ENCODE measurements at places on chromosomes 3 and 15.

- no peak for DNase-seq
These were observed 357.6 kb upstream of the CFAP20DC start for GRCh38 chr3:59407425-59407824.

DNA sequence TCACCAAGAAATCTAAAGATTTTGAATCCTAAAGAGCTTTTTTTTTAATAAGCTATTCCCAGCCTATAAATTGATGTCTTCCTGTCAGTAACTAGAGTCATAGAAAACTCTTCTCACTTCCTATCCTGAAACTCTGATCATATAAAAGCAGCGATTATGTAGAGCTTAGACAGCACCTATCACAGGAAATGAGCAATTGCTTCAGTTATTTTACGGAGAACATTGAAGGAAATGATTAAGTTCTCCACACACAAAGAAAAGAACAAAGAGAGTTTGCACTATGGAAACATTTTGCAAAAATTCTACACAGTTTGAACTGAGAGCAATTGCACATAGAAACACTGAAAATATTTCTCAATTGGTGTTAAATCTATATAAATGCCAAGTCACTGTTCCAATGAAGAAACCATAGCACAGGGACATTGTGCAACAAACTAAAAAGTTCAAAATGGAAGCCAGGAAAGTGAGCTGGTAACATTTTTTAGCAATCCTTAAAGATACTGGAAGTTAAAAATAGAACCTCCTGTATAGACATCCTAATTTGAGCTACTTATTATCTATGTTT lies 291.5 kb upstream of the ARHGEF26 start:
- DNase-seq = no peak

GRCh38 chr3:127772827-127773751 lies 49.2 kb downstream of the MGLL start:
- DNase-seq = no peak

GRCh38 chr3:171187706-171188290 lies 161.3 kb upstream of the SLC2A2 start:
- no peak for DNase-seq

DNA sequence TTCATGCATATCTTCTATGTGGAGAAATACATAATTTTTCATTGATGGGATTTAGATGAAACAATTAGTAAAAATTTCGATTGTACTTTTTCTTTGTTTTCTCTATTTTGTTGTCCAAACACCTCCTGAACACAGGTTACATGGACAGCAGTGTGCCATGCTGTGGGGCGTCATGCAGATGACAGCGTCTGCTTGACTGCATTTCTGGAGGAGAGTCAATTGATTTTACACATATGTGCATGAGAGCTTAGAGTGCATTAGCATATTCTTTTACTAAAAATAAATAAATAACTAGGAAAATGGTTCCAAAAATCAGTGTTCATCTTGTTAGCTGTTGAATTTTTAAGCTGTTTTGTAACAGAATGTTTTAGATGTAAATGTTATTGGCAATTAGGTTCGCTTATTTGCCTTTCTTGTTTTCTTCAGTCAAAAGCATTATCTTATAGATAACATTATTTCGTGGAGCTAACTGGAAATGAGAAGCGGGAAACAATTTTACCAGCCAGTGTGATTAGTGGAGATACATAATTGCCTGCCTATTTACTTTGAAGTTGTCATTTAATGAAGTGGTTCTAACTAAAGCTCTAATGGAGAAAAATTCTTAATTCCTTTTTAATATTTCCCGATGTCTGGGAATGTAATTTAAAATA lies 82.7 kb upstream of the VGLL3 start:
- DNase-seq = no peak

DNA sequence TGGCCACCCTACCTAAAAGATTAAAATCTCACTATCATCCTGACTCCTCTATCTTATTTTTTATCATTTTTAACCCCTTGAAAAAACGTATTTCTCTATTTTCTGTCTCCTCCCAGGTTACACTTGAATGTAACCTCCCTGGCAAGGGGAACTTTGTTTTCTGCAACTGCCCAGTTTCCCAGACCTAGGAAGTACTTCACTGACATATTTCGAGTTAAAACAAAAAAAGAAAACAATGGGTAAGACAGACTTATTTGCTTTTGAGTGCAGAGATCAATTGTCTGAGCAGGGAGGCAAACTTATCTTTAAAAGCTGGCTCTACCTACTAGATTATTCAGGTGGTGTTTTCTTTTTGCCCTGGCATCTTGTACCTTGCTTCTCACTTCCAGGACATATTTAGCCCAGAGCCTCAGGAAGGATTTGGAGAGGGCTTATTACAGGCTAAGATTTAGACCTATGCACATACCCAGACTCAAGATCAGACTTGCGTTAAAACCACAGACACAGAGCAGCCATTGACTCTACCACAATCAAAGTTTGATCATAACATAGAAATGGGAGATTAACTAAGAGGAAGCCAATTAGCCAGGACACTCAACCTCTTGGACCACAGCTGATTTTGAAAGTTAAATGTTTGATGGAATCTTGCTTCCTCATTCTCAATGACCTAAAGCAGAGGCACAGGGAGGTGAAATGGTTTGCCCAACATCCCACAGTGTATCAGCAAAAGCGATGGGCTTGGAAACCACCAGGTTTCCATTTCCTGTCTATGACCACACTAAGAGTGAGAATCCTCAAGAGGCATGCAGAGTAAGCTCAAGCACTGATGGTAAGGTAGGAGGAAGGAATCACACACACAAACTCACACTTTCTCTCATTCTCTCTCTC lies 169.5 kb upstream of the THBS1 start:
- DNase-seq = no peak

DNA sequence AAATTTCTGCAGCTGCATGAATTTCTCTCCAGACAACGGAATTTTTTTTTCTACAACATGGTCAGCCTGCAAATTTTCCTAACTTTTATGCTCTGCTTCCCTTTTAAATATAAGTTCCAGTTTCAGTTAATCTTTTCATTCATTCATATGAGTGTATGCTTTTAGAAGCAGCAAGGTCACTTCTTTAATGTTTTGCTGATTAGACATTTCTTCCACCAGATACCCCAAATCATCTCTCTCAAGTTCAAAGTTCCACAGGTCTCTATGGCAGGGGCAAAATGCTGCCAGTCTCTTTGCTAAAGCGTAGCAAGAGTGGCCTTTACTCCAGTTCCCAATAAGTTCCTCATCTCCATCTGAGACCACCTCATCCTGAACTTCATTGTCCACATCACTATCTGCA lies 205.6 kb upstream of the GRM7 start:
- DNase-seq = no peak

DNA sequence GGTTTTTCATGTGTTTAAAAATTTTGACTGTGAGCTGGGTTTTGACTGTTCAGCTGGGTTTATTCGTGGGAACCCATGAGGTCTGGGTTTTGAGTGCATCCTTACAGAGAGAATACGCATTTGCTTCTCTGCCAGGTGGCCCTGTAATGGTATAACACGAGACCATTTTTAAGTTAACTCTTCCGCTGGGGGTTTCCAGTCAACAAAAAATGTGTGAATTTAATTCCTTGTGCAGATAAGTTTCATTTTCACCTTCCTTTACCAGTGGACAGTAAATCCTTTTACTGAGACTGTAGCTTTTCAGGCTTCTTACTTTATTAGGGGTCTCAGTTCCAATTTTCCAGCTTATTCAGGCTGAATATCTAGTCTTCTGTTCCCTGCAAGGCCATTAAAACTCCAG lies 149.6 kb downstream of the OPA1 start:
- no peak for DNase-seq

- no peak for DNase-seq
These were observed 154.2 kb downstream of the MECOM start for GRCh38 chr3:169509359-169509758.

- no peak for DNase-seq
These were observed at the start of gene SOX2 for GRCh38 chr3:181711325-181712135. TSS of gene SOX2 (plus strand) at chr3:181711925. CDS start at chr3:181712361, 436 bp downstream.

GRCh38 chr3:9676785-9677184 lies 26.8 kb upstream of the CPNE9 start:
- no peak for DNase-seq

DNA sequence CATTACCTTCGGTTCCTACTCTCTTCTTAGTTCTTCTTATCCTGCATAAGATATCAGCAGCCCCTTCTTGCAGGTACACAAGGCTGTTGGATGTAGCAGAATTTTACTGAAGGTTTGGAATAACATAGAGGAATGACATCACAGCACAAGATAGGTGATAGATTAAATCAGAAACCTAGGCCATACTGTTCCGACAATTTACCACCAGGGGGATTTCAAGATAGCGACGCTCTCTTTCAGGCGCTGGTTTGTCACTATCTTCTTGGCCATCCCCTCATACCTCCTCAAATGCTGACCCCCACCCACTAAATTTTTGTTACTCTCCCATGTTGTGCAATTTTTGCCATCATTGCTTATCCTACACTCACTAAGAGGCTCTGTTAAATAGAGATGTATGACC lies 3.5 kb downstream of the SIDT1 start:
- DNase-seq = no peak

DNA sequence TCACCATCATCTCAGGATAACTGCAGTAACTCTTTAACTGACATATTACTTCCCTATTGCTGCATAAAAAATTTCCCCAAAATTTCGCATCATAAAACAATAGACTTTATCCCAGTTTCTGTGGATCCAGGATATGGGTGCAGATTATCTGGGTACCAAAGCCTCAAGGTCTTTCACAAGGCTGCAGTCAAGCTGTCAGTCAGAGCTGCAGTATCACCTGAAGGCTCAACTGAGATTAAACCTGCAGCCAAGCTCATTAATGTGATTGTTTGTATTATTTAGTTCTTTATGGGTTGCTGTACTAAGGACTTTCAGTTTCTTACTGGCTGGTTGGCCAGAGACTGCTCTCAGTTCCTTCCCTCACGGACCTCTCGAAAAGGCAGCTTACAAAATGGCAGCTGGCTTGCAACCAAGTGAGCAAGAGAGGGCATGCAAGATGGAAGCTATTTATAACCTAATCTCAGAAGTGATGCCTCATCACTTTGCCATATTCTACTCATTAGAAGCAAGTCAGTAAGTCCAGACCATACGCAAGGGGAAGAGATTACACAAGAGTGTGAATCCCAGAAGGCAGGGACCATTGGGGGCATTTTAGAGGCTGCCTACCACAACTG lies 54.9 kb downstream of the DCUN1D1 start:
- DNase-seq = no peak

GRCh38 chr3:101851072-101851770 lies 1.9 kb downstream of the NFKBIZ start:
- no peak for DNase-seq

GRCh38 chr3:157282261-157283191 lies 122.6 kb upstream of the CCNL1 start:
- no peak for DNase-seq

- DNase-seq = no peak
These were observed 26.2 kb downstream of the SLC2A2 start for GRCh38 chr3:171000281-171000680.

GRCh38 chr3:133675631-133676335 lies 14.0 kb upstream of the TOPBP1 start:
- DNase-seq = no peak

DNA sequence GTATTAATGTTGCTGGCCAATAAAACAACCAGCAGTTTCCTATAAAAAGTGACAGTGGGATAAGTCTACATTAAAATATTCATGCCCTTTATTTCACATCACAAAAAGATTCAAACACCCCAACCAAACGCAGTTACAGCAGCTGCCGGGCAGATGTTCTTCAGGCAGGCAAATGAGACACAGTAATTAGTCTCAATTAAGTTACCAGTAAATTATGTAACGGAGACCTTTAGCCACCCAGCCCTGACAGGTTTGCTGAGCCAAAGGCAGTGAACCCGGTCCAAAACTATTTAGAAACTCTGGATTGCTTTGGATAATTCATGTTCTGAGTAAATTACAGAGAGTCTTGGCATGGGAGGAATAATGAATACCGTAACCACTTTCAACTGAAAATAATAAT lies 289.2 kb upstream of the LYSMD4 start:
- no peak for DNase-seq

DNA sequence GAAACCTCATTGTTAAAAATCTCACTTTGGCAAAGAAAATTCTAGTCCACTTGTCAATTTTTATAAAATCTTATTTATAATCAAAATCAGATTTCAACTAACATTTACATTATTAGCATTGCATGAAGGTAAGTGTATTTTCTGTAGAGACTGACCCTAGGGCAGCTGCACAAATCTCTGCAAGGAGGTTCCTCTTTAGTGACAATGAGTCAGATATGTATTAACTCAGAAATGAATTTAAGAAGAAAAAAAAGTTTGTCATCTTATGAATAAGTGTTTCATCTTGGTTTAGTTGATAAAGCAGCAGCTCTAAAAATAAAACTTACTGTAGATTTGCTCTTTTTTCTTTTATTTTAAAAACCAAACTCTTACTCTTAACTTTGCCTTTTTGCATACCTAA lies 9.0 kb upstream of the GNB4 start:
- DNase-seq = no peak

DNA sequence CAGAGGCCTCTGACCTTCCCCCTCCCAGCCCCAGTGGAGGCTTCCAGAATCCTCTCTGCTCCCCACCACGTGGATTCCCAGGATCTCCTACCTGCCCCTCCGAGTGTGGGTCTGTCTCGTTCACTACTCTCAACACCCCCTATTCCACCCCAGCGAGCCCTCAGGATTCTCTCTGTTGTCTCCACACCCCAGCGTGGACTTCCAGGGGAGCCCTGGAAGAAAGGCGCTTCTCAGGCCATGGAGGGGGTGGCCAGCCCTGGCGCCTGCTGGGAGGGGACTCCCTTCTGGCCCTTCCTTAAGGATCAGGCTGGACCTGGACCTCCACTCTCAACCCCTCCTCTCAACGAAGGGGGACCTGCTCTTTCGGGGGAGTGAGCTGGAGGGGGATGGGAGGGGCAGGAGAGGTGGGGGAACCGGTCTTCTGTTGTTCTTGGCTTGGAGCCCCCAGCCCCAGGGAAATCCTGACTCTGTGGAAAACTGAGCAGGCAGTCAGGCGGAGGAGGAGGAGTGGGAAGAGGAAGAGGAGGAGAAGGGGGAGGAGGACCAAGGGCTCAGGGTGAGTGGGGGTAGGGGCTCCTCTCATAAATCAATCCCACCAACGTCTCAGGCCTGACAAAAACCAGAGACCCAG lies 32.9 kb downstream of the EPHB3 start:
- DNase-seq = no peak

- DNase-seq = peak; percentile 20
These were observed 142.7 kb downstream of the GADL1 start for GRCh38 chr3:30751610-30752299.

- no peak for DNase-seq
These were observed 124.2 kb upstream of the AADACL2 start for GRCh38 chr3:151609491-151609890.

DNA sequence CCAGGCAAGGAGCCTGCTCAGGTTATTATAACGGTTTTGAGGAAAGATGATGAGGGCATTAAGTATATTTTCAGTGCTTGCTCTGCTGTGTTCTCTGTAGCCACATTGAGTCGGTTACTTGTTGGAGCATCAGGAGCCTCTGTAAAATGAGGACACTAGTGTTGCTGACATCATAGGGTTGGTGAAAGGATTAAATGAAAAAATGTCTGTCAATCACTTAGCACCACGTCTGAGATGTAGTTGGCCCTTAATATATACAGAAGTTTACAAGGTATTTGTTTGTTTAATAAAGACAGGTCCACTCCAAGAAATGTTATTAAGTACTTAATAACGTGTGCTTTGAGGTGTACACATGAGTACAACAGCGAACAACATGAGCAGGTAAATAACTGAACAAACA lies 735 bp upstream of the SLC25A26 start:
- DNase-seq = no peak

All from activated B cell treated with CpG ODN at 0.5 μM for 24 hours (primary cell).